ENCODE measurements at places on chromosomes 11 and 22.
A peak's percentile ranks its signal among the peaks of the same experiment; 100 is the strongest.

DNA sequence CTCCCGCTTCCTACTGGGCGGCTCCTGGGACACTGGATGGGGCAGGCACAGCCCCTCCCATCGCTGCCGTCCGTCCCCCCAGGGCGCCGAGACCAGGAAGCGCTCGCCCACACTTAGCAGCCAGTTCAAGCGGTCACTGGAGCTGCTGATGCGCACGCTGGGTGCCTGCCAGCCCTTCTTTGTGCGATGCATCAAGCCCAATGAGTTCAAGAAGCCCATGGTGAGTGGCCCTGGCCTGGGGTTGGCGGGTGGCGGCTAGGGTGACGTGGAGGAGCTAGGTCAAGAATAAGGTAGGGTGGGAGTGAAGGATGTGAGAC lies 44.6 kb downstream of the MYO7A start:
- H3K27me3 ChIP-seq = no peaks in the 10 kb centered on the region
- no peaks in the 10 kb centered on the region for H3K4me1 ChIP-seq
- no peak for DNase-seq
- H3K36me3 ChIP-seq = no peaks in the 10 kb centered on the region
- no peak overlapping the region for H3K27ac ChIP-seq
- H3K4me3 ChIP-seq = no peak overlapping the region

DNA sequence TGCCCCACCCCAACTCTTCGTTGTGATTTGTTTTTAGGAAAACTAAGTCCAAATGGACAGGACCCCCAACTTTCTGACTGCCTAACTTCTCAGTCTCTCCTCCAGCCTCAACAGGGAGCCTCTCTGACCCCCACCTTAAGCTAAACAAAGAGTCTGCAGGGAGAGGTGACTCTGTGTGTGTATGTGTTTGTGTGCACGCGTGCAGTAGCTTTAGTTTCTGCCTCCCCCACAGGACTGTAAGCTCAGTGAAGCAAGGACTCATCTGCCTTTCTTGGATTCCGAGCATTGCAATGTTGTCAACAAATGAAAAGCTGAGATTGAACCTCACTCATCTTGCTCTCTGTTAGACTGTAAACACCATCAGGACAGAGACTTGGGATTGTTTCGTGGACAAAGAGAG lies 7.9 kb downstream of the SNAP29 start:
- no peak for DNase-seq
- no peaks in the 10 kb centered on the region for H3K27me3 ChIP-seq
- peaks cover 13% of the 10 kb centered on the region for H3K36me3 ChIP-seq
- peaks cover 8% of the 10 kb centered on the region for H3K4me1 ChIP-seq

DNA sequence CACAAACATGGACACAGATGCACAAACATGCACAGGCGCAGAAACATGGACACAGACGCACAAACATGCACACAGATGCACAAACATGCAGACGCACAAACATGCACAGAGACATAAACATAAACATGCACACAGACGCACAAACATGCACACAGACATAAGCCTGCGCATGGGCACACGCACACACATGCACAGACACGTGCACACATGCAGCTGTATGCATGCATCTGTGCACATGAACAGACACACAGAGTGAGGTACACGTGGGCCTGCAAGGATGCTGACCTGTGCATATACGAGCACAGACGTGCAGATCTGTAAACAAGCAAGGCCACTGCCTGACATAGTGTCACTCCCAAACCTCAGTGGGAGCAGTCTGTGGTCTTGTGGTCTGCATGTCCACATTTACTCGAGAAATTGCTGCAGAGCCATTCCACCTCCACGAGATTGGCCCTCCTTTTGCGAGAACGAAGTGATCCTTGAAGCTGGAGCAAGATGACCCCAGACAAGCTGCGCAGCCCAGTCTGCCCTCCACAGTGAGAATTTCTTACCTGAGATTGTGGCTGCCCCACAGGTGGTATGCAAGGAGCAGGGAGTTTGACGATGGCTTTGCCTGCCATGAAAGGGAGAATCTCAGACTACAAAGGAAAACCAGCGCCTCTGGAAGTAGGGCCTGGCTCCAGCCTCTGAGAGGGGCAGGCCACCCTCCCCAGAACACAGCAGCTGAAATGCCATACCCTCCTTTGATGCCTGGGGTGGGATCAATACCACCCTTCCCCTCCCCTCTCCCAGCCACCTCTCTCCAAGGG lies 299.9 kb downstream of the BRD1 start:
- DNase-seq = no peak
- no peaks in the 10 kb centered on the region for H3K4me1 ChIP-seq
- no peak overlapping the region for H3K4me3 ChIP-seq

GRCh38 chr11:102430158-102430836 lies 22.3 kb downstream of the TMEM123 start:
- peaks cover 40% of the 10 kb centered on the region for H3K4me1 ChIP-seq
- no peak for DNase-seq
- H3K36me3 ChIP-seq = no peaks in the 10 kb centered on the region
- H3K27me3 ChIP-seq = no peaks in the 10 kb centered on the region
- H3K27ac ChIP-seq = no peak overlapping the region

DNA sequence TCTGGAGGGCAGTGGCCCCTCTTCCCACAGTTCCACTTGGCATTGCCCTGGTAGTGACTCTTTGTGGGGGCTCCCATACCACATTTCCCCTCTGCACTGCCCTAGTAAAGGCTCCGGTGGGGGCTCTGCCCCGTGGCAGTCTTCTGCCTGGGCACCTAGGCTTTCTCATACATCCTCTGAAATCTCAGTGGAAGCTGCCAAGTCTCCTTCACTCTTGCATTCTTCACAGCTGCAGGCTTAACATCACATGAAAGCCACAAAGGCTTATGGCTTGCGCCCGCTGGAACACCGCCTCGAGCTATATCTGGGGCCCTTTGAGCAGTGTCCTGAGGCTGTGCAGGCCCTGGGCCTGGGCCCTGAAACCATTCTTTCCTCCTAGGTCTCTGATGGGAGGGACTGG lies 25.3 kb downstream of the PLEKHB1 start:
- no peak for DNase-seq
- H3K27me3 ChIP-seq = no peaks in the 10 kb centered on the region
- H3K27ac ChIP-seq = no peak overlapping the region
- no peaks in the 10 kb centered on the region for H3K4me1 ChIP-seq
- H3K4me3 ChIP-seq = no peak overlapping the region

GRCh38 chr22:35733036-35733435 lies 15.4 kb downstream of the APOL5 start:
- no peaks in the 10 kb centered on the region for H3K36me3 ChIP-seq
- no peaks in the 10 kb centered on the region for H3K4me1 ChIP-seq
- no peak overlapping the region for H3K27ac ChIP-seq

- no peak overlapping the region for H3K4me3 ChIP-seq
- peak overlapping the region; percentile 75 for H3K27ac ChIP-seq
- H3K27me3 ChIP-seq = no peaks in the 10 kb centered on the region
These were observed 13.8 kb upstream of the SLC39A13 start for GRCh38 chr11:47394322-47395222.

DNA sequence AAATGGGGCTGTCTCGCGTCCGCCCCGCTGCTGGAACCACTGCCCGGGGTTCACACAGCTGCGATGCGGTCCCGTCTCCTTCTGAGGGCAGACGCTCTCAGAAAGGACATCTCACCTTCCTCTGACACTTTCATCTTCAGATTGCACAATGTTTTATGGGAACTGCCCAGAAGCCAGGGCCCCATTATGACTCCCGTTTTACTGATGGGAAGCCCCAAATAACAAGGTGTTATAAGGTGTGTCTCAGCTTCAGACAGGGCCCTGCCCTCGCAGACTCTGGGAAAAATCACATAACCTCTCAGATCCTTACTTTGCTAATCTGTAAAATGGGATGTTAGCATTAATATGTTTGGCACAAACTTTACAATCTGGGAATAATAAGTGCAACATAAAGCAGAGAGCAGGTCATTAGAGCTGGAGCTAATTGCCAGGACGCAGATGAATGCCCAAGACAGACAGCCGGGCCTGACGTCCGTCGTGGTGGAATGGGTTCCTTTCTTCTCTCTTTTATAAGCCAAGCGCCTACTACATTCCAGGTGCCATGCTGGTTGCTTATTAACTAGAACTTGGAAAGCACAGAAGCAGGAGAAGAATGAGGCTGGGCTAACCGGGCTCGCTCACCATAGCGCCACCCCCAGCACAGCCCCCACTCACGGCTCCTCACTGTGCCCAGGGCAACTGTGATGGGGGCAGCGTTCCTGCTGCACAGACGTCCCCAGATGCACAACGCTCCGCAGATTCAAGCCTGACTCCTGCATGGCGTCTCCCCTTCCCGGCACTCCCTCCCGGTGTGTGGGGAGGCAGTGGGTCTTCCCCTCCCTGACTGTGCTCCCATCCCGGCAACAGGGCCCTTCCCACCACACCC lies 43.8 kb downstream of the TRMU start:
- no peak overlapping the region for H3K4me3 ChIP-seq
- peaks cover 31% of the 10 kb centered on the region for H3K4me1 ChIP-seq
- H3K36me3 ChIP-seq = no peaks in the 10 kb centered on the region
- no peak overlapping the region for H3K27ac ChIP-seq
- DNase-seq = no peak
- H3K27me3 ChIP-seq = no peaks in the 10 kb centered on the region

DNA sequence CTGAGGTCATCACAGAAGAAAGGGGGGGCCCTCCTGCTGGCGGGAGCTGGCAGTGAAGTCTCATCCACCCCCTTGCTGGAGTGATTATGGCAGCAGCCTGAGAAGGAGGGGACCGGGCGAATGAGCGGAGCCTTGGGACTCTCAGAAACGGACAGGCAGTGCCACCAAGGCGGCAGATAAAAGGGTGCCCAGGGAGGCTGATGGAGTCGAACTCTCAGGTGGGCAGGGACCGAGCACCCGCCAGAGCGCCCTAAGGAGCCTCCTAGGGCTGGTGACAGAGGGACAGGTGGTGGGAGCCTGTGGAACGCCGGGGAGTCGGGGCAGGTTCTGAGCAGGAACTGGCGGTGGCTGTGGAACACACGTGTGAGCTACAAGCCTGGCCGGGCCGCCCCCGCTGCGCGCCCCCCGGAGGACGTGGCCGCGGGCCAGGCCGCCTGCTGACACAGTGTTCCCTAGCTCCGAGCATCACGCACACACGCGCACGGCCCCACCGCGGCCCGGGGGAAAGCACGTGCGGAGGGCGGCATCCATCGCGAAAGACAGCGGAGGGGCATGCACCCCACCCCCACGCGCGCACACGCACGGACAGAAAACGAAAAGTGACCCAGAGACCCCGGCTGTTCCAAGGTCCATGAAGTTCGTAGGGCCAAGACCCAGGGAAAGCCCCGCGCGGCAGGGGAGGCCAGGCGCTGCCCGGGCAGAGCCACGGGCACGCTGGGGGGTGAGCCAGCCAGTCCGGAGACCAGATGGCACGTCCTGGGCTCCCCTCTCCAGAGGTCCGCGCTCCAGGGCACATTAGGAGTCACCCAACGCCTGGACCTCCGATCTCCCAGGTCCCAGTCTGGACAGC lies 1.0 kb downstream of the VWCE start:
- H3K36me3 ChIP-seq = no peaks in the 10 kb centered on the region
- DNase-seq = peak; percentile 69
- peaks cover 25% of the 10 kb centered on the region for H3K4me1 ChIP-seq
- no peaks in the 10 kb centered on the region for H3K27me3 ChIP-seq
- H3K27ac ChIP-seq = no peak overlapping the region
- peak overlapping the region; percentile 50 for H3K4me3 ChIP-seq

GRCh38 chr11:46060013-46060412 lies 61.2 kb downstream of the PHF21A start:
- H3K27ac ChIP-seq = no peak overlapping the region
- no peak for DNase-seq
- H3K27me3 ChIP-seq = no peaks in the 10 kb centered on the region
- no peaks in the 10 kb centered on the region for H3K4me1 ChIP-seq
- no peaks in the 10 kb centered on the region for H3K36me3 ChIP-seq
- H3K4me3 ChIP-seq = no peak overlapping the region

GRCh38 chr11:71130106-71130505 lies 122.3 kb downstream of the SHANK2 start:
- no peak overlapping the region for H3K4me3 ChIP-seq
- no peak overlapping the region for H3K27ac ChIP-seq
- H3K27me3 ChIP-seq = no peaks in the 10 kb centered on the region
- H3K4me1 ChIP-seq = no peaks in the 10 kb centered on the region
- no peaks in the 10 kb centered on the region for H3K36me3 ChIP-seq

- no peaks in the 10 kb centered on the region for H3K27me3 ChIP-seq
- H3K36me3 ChIP-seq = no peaks in the 10 kb centered on the region
- DNase-seq = no peak
- H3K27ac ChIP-seq = no peak overlapping the region
These were observed 13.1 kb upstream of the RPL3 start for GRCh38 chr22:39332441-39333064.

GRCh38 chr11:75165721-75166120 lies 14.8 kb downstream of the SLCO2B1 start:
- no peak overlapping the region for H3K27ac ChIP-seq
- DNase-seq = no peak
- H3K36me3 ChIP-seq = no peaks in the 10 kb centered on the region
- H3K27me3 ChIP-seq = no peaks in the 10 kb centered on the region
- no peaks in the 10 kb centered on the region for H3K4me1 ChIP-seq

DNA sequence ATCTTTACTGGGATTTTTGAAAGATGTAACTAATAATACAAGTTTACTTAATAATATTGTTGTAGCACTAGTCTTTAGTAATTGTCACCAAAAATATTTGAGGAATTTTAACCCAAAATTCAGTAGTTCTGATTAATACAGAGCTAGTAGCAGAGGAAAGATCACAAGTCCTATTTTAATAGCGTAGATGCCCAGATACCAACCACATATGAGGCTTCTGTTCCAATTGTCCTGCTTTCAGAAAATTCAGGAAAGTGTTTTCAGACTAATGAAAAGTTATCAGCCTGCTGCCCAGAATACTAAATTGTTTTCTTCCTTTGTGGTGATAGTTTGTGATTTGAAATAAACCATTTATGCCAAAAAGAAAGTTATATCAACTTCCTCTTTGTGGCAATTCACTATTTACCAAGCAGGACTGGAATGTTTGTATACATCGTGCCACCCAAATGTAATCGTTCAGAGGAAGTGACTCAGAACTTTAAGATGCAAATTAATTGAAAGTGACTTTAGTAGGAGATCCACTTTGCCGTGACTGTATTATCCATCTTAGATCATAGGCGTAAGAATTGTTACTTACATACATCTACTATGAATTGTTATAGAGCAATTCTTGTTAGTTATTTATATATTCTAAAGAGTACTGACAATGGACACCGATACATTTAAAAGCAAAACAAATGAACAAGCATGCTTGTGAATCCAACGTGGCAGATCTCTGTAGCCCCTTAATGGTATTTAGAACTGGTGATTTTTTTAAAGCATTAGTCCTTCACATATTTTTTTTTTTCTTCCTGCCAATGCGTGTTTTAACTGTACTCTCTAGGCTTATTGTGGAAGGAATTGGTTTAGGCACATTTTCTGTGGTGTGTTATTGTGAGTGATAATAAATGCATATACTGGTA lies 231.0 kb downstream of the DDX10 start:
- H3K27me3 ChIP-seq = no peaks in the 10 kb centered on the region
- no peaks in the 10 kb centered on the region for H3K4me1 ChIP-seq
- DNase-seq = no peak
- no peak overlapping the region for H3K27ac ChIP-seq
- H3K4me3 ChIP-seq = no peak overlapping the region
- no peaks in the 10 kb centered on the region for H3K36me3 ChIP-seq

GRCh38 chr22:49380095-49380827 lies 447.4 kb downstream of the BRD1 start:
- no peak overlapping the region for H3K4me3 ChIP-seq
- no peaks in the 10 kb centered on the region for H3K36me3 ChIP-seq
- no peak overlapping the region for H3K27ac ChIP-seq

Measured in thyroid gland (tissue), 4 donors.